ENCODE measurements at places on chromosomes 16 and 17.

- no peak for DNase-seq
Observed at GRCh38 chr17:149897-150584, 12.7 kb downstream of the SCGB1C2 start.

DNA sequence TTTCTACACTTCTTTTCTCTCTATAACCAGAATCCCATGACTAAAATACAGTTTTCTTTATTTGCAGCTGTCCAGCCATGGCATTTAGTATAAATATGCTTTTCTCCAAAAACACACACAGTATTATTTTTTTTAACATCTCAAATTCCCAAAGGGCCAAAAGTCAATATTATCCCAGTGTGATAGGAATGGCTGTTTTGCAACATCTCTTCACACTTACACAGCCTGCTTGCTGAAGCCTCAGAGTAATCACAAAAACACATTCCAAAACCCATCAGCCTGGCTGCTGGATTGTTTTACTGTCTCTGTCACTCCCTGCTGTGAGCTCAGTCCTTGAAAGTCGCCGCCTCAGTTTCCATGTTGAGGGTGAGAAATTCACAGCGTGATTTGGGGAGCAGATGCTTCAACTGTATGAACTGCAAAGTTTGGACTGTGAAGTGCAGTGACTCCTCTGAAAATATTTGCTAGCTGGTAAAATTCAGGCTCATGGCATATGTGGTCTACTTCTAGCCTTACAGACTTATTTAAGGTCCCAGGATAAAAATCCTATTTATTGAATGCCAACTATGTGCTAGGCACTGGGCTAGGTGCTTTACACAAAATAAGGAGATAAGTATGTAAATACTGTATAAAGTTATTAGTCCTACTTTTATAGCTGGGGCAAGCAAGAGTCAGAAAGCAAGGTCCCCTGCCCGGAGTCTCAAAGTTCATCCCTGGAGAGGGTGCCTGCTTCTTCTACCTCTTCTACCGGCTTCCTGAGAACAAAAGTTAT is 116.5 kb downstream of the SOCS1 start:
- DNase-seq = no peak

GRCh38 chr16:65125871-65126270 is 4.0 kb upstream of the CDH11 start:
- no peak for DNase-seq

- no peak for DNase-seq
Observed at GRCh38 chr16:63372815-63373214, 1336.6 kb upstream of the CDH8 start.

- DNase-seq = no peak
Observed at GRCh38 chr17:29076722-29077121, 33.8 kb downstream of the PIPOX start.

DNA sequence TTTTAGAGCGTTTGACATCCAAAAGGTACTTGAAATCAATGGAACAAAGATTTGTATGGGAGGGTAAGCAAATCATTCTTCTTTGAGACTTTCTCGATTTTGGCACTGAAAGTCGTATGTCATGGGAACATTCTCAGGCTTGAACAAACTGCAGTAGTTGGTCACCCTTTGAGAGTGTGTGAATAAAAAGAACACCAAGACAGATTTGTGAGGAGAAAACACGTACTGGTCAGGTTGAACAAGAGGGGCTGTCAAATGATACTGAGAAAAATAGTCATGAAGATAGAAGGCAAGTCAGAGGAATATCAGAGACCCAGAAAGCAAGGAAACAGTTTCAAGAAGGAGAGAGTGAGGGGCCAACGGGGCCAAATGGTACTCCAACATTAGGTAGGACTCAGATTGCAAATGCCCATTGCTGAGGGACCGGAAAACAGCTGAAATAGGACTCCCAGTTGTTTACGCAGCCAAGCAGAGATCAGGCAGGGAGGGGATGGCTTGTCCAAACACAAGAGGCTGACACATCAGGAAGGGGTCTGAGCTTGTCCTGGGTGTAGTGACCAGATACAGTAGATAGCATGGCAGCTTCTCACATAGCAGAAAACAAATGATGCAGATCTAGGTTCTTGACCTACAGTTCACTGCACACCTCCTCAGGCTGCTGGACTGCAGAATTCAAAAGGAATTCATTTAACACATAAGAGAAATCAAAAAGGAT is 74.5 kb upstream of the MYOCD start:
- DNase-seq = no peak

DNA sequence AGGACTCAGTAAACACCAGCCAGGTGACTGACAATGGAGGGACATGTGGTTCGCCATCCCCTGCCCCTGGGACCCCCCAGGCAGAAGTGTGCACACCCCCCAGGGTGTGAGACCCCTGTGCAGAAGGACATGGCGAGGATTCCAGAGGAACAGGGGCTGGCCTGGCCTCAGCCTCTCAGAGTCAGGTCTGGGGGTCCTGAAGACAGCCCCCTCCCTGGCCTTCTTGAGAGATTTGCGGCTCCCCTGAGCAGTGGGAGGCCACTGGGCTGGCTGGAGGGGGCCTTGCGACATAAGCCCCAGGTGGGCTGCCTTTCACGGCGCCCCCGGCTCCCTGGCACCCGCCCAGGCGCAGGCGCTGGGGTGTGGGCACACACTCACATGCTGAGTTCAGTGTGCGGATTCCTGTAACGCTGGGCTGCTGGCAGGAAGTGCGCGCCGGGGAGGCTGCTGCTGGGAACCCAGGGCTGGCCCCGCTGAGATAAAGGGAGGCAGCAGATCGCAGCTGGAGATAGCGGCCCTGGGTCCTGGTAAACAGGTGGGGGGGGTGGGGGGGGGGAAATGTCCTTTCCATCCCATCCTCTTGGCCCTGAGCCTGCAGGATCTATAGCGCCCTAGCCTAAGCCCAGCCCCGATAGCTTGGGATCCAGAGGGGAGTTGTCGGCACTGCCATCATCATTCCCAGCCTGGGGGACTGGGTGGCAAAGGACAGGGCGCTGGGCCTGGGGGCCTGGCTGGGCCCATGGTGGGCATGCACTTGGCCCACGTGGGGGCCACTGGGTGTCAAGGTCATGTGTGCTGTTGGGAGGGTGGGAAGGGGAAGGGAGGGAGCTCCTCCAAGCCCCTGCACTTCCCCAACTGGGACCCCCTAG is 27.1 kb downstream of the TMEM235 start:
- no peak for DNase-seq

- DNase-seq = peak; percentile 22
Observed at GRCh38 chr16:57994778-57995177, 5.7 kb downstream of the ZNF319 start.

DNA sequence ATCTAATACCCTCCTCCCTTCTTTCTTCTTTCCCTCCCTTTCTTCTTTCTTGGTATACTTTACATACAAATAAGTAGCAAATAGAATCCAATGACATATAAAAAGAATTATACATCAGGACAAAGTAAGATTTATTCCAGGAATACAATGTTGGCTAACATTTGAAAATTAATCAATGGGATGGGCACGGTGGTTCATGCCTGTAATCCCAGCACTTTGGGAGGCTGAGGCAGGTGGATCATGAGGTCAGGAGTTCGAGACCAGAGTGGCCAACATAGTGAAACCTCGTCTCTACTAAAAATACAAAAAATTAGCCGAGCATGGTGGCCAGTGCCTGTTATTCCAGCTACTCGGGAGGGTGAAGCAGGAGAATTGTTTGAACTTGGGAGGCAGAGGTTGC is 72.1 kb downstream of the BCAS3 start:
- no peak for DNase-seq

DNA sequence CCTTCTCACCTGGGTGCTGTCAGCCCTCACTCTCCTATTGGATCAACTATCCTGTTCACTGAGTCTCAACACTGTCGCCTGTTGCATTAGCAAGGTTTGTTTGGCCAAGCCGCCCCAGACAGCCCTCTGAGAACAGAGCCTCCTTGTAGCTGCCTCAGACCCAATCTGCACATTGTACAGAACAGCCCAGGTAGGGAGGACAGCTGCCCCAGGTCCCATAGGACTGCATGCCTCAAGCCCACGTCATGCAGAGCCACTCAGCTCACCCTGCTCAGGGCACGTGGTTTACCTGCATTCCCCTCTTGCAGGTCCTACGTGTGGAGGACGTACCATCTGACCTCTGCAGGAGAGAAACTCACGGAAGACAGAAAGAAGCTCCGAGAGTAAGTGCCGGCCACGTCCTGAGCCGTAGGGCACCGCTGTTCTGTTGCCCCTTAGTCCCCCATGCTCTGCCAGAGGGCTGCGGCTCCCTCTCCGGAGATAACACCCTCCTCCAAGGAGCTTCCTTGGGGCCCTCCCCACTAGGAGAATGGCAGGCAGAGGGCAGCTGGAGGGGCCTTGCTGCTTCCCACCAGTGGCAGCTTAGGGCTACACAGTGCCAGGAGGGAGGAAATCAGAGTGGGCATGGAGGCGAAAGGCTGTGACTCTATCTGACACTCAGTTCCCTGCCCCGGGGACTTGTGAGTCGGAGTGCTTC is 2.8 kb downstream of the SNRNP25 start:
- no peak for DNase-seq

- DNase-seq = no peak
Observed at GRCh38 chr16:58261263-58261662, 33.6 kb downstream of the PRSS54 start.

DNA sequence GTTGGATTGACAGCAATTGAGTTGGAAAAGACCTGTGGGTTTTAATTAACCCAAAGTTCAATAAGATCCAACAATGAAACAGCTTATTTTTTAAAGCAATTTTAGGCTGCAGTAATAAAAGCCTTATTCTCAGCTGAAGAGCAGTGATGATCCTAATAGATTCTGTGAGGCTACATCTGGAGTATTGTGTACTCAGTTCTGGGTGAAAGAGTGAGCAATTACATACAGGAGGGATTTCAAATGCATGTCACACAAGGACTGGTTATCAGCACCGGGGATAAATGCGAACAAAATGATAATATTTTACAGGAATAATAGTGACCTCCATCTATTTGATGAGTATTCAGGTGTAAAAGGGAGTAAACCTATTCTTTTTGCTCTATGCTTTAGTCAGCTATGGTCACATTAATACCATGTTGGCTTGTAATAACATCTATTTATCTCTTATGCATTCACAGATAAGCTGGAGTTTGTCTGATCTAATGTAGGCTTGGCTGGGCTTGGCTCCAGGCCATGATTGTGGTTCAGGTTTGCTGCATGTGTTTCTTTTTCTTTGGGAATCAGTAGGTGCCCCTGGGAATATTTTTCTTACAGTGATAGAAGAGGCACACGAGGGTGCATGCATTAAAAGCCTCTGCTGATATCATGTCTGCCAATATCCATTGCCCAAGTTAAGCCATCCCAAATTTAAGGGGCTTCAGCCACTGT is 22.2 kb upstream of the TOX3 start:
- DNase-seq = no peak

DNA sequence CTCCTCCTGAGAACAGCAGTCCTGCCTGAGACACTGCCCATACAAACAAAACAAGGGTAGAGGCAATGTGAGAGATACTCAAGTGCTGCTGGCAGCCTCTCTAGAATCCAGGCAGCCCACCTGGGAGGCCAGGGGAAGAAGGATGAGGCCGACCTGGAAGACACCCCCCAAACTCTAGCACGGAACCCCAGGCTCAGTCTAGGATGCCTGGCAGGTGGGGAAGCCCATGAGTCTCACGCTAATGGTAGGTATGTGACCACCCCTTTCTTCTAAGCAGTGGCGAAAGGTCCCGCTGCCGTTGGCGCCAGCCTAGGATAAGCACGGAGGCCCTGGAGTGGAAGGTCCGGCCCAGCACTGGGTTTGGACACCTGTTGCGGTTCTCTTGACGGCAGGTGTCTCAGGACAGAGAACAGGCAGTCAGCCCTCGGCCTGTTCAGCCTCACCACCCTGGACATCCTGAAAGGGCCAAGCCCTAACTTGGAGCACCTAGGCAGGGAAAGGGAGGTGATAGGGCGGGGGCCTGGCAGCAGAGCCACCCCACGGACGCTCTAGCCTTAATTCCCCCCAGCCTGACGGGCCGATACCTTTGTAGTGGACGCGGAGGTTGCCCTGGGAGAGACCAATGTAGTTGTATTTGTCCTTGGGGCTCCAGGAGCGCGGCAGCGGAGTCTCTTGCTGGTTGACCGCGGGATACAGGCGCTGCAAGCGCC is 487 bp downstream of the RANBP10 start:
- no peak for DNase-seq

- DNase-seq = no peak
Observed at GRCh38 chr16:75860326-75861053, 134.2 kb upstream of the CPHXL start.

DNA sequence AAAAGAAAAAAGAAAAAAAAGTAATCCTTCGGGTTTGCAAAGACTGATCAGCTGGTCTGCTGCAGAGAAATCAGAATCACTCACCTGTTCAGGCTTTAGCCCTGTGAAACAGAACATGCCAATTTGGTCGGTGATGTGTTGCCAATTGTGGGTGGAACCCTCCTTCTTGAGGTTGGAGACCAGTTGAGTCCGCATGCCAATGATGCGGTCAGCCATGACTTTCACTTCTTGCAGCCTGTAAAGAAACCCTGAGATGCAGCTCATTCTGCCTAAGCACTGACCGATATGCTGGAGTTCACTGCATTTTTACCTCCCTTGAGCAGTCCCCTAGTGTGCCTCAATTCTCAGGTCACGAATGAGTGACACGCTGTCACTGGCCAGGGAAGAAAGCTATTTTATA is 24.8 kb upstream of the SLC38A7 start:
- DNase-seq = no peak

- DNase-seq = no peak
Observed at GRCh38 chr17:65143889-65144604, 6.9 kb downstream of the RGS9 start.

DNA sequence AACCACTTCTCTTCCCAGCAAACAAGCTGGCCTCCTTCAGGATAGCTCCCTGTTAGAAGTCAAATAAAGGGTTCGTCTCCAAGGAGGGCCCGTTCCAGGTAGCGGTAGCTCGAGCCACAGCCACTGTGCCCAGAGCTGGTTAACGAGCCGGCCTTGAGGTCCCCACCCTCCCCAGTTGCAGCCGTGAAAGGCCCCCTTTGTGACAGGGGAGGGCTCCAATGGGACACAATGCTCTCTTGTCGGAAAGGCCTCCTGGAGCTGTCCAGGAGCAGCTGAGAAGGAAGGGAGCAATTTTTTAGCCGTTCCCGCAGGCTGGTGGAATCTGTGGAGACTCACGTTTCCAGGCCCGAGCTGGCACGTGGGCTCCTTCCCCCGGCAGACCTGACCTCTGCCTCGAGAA is 29.9 kb upstream of the FOXF1 start:
- DNase-seq = no peak

DNA sequence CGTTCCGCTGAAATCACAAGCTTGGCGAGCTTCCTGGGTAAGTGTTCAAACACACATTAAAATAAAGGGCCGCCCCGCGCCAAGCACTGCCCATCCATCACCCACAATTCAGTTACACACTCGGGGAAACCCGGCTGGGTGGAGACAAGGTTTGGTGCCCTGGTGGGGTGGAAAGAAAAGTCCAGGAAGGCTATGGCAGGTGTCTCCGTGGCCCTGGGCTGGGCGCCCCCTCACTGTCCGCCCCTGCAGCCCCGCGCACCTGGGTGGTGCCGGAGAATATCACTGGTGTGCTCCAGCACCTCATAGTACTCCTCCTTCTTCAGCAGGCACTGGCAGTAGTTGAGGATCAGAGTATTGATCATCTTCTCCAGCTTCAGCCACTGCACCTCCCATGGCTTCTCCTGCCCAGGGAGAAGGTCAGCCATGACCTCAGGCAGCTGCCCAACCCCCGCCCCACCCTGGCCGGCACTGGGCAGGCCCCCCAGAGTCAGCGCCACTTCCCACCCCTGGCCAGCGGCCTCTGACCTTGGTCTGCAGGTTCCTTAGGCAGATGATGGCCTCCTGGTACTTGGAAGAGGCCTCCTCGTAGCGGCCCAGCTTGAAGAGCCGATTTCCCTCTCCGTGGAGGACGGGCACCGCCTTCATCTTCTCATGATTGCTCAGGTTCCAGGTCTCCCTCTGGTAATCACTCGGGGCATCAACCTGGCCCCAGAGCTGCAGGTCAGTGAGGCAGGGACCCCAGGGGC is 8.4 kb downstream of the AIPL1 start:
- DNase-seq = no peak
